Subcutaneous adipose tissue (tissue), 4 donors: ENCODE measurements at places on chromosomes 13 and 19. TPM values are rescaled to one million over a fixed set of nuclear protein-coding genes. Genes with fewer than 3 reads are reported as not detected.

KXD1 gene
- 130 TPM for total RNA-seq

URAD gene
- not detected for total RNA-seq

FBN3 gene
- total RNA-seq: not detected

FOXA3 gene
- not detected for total RNA-seq

CASP14 gene
- not detected for total RNA-seq

ZNF579 gene
- total RNA-seq: 0.66 TPM

VWA8 gene
- 18.1 TPM for total RNA-seq

DAPK3 gene
- 37.6 TPM for total RNA-seq

BCAM gene
- 8.3 TPM for total RNA-seq

C1QTNF9 gene
- total RNA-seq: 2.0 TPM

GJB2 gene
- total RNA-seq: not detected

RHPN2 gene
- total RNA-seq: 2.7 TPM

SCN1B gene
- total RNA-seq: 9.2 TPM

CYP4F12 gene
- 21.9 TPM for total RNA-seq

ANKLE1 gene
- not detected for total RNA-seq

CBLC gene
- not detected for total RNA-seq

ZNF546 gene
- 11.1 TPM for total RNA-seq

ZNF491 gene
- total RNA-seq: 2.2 TPM

ZNF569 gene
- total RNA-seq: 9.0 TPM

MYDGF gene
- 34.1 TPM for total RNA-seq

GPR18 gene
- 0.51 TPM for total RNA-seq

NUP62 gene
- 29.2 TPM for total RNA-seq

ZNF540 gene
- total RNA-seq: 2.2 TPM

PODNL1 gene
- total RNA-seq: 0.85 TPM

PLVAP gene
- total RNA-seq: 22.6 TPM

FCAR gene
- 4.2 TPM for total RNA-seq

ATP4B gene
- not detected for total RNA-seq

SPC24 gene
- 3.5 TPM for total RNA-seq

ZNF780B gene
- total RNA-seq: 10.0 TPM

ZNF723 gene
- not detected for total RNA-seq

C19orf67 gene
- not detected for total RNA-seq

KLK14 gene
- not detected for total RNA-seq

HCN2 gene
- total RNA-seq: not detected

IER2 gene
- total RNA-seq: 52.6 TPM

PCDH9 gene
- total RNA-seq: 13.2 TPM

CNMD gene
- not detected for total RNA-seq

DPY19L3 gene
- total RNA-seq: 33.7 TPM

SUGT1 gene
- total RNA-seq: 29.9 TPM
